Hematopoietic multipotent progenitor cell treated with erythropoietin and hydrocortisone succinate and interleukin-3 and kit ligand, for 8 days (in vitro differentiated cells): ENCODE measurements at places on chromosomes 1 and 21.
A peak's percentile ranks its signal among the peaks of the same experiment; 100 is the strongest.

DNA sequence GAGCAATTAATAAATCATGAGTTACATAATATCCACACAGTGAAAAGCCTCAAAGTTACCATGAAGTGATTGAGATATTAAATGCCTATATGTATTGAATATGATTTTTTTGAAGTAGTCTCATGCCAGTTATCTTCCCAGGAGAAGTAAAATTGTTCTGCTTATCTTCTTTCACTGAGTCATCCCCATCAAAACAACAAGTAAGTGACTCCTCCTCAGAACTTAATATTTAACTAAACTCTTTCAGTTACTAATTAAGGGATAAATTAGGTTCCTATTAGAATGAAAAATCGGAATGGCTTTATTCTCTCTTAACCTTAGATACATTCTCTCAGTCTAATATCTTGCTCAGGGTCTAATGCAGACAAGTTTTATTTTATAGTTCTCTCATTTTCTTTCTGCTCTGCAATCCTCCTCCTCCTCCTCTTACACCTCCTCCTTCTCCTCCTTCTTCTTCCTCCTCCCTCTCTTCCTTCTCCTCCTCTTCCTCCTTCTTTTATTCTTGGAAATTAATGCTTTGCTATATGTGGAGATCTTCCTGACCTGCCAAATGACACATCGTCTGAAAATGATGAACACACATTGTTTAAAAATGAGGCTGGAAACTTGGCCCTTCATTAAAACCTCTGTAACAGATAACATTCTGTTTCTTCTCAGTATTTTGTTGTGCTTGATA is 110.9 kb downstream of the RUNX1 start:
- peak; percentile 44 for DNase-seq

GRCh38 chr1:58515794-58516401 is 30.6 kb downstream of the OMA1 start:
- peak; percentile 84 for DNase-seq

GRCh38 chr1:14437417-14437918 is 161.0 kb upstream of the KAZN start:
- no peak for DNase-seq

- peak; percentile 28 for DNase-seq
Measured at GRCh38 chr1:8987881-8988617, 38.2 kb downstream of the SLC2A7 start.

DNA sequence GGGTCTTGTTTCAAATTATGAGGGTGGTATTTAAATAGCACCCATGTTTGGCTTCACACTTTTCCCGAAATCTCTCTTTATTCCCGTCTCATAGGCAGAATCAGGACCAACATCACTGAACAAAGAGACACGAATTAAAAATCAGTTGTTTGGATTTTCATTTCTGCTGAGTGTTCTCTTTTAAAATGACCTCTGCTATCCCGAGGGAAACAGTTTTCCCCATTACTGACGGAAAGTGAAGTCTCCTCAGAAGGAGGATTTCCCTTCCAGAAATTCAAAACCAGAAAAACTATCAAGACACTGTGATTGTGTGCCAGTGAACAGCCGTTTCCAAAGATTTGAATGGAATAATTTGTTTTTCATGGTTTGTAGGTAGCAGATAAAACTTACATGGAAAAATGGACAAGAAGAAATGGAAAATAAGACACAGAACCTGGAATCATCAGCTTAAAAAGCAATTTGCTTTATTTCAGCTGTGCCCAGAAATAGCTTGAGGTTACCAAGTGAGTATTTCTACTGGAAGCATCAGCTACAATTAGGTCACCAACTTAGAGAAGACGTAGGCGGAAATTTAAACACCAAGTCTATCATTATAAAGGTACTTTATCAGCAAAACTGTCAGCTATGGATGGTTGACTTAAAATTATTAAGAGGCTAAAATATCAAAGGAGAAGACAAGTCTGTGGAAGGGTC is 68.5 kb downstream of the RUNX1 start:
- no peak for DNase-seq

DNA sequence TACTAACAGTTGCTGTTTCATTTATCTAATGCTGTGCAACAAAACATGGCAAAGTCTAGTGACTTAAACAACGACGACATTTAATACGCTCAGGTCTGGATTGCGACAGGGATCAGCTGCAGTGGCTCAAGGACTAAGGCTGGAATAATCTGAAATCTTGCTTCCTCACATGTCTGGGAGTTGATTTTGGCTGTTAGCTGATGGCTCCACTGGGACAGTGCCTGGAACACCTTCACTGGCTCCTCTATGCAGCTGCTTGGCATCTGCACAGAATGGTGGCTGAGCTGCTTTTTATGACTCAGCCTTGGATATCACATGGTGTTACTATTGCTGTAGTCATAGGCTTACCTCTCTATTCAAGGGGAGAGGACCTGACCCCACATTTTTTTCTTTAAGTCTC is 24.0 kb upstream of the BTG3 start:
- no peak for DNase-seq

- no peak for DNase-seq
Measured at GRCh38 chr21:14889080-14889810, 175.6 kb downstream of the NRIP1 start.

- no peak for DNase-seq
Measured at GRCh38 chr1:41006942-41007865, 14.3 kb downstream of the SLFNL1 start.

GRCh38 chr1:12067900-12068821 is 5.1 kb downstream of the TNFRSF8 start:
- DNase-seq: no peak

DNA sequence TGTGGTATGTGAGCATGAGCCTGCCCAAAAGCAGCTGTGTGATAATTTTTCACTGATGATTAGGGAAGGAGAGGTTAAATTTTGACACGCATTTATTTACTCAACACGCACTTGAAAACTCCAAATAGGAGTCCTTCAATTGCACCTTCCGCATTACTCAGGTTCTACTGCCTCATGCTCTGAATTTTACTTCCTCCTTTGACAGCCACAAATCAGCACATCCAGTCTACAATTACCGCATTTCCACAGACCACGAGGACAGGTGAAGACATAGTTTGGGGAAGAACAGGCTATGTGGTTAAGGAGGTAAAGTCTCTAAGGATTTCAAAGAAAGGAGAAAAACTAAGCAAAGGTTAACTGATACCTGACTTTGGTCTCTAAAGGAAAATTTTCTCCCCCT is 2.6 kb downstream of the CAPN8 start:
- DNase-seq: no peak

GRCh38 chr1:86423473-86423872 is 498 bp upstream of the CLCA2 start:
- no peak for DNase-seq

- DNase-seq: peak; percentile 57
Measured at GRCh38 chr1:202462342-202463076, 114.0 kb downstream of the PPP1R12B start.

DNA sequence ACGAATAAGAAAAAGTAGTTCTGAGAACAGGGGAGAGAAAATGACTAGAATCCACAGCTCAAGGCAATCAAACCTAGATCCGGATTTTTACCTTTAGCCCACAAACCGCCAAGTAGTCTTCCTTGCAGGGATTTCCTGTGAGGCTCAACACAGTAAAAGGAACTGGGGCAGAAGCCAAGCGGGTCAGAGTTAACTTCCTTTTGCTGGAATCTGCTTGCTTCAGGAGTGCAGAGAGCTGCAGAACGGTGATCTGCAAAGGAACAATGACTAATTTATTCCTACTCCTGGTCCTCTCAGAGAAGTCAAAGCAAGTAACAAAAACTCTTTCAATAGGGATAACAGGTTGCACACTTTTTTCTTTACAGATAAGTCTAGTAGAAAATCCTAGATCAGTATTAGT is 53.4 kb downstream of the UBR4 start:
- DNase-seq: no peak

GRCh38 chr21:34762786-34763185 is 94.0 kb downstream of the CLIC6 start:
- DNase-seq: no peak

DNA sequence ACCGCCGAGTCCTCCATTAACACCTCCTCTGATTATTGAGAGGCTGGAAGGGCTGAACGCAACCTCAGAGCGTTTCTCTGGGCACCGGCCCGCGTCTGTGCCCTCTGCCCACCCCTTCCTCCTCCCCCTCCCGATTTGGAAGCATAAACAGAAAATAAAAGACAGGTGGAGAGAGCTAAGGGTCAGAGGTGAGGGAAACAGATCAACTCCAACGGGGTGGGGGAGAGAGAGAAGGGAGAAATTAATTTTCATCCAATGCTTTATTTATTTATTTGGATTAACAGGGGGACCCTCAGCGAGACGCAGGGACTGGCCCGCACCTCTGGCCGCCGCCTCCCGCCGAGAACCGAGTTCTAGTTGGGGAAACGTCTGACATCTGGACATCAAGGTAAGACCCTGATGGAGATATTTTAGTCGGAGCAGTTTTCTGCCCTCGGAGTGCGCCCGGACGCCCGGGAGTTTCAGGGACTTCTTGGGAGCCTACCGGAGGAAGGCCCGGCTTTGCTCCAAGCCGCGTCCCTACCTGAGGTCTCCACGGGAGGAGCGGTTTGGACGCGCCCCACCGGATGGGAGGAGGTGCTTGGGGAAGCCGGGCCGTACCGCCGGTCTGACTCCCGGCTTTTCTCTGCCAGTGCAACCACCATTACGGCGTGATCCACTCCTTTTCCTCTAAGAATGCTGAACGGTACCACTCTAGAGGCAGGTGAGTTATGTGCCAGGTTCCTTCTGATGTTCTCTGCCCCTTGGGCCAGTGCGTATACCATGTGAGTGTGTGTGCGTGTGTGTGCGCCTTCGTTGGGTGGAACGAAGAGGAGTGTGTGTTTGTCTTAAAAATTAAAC is 5.1 kb upstream of the LHX9 start:
- DNase-seq: no peak

DNA sequence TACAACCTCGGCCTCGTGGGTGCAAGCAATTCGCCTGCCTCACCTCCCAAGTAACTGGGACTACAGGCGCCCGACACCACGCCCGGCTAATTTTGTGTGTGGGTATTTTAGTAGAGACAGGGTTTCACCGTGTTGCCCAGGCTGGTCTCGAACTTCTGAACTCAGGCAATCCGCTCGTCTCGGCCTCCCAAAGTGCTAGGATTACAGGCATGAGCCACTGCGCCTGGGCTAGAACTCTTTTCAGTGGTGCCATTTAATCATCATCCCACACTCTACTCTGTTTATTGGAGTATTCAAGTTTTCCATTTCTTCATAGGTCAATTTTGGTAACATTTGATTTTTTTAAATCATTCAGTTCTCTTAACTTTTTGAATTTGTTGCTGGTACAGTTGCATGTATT is 101.3 kb downstream of the DHRS3 start:
- DNase-seq: no peak

GRCh38 chr1:156592158-156592909 is 758 bp downstream of the NAXE start:
- DNase-seq: no peak

DNA sequence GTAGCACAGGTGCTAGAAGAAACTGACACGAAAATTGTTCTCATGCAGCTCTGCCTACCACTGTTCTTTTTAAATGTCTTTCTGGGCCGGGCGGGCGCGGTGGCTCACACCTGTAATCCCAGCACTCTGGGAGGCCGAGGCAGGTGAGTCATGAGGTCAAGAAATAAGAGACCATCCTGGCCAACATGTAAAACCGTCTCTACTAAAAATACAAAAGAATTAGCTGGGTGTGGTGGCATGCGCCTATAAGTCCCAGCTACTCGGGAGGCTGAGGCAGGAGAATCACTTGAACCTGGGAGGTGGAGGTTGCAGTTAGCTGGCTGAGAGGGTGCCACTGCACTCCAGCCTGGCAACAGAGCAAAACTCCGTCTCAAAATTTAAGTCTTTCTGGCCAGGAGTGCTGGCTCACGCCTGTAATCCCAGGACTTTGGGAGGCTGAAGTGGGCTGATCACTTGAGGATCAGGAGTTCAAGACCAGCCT is 947 bp upstream of the RIT1 start:
- DNase-seq: no peak

- no peak for DNase-seq
Measured at GRCh38 chr1:207026104-207026534, 6.4 kb downstream of the C1orf116 start.

DNA sequence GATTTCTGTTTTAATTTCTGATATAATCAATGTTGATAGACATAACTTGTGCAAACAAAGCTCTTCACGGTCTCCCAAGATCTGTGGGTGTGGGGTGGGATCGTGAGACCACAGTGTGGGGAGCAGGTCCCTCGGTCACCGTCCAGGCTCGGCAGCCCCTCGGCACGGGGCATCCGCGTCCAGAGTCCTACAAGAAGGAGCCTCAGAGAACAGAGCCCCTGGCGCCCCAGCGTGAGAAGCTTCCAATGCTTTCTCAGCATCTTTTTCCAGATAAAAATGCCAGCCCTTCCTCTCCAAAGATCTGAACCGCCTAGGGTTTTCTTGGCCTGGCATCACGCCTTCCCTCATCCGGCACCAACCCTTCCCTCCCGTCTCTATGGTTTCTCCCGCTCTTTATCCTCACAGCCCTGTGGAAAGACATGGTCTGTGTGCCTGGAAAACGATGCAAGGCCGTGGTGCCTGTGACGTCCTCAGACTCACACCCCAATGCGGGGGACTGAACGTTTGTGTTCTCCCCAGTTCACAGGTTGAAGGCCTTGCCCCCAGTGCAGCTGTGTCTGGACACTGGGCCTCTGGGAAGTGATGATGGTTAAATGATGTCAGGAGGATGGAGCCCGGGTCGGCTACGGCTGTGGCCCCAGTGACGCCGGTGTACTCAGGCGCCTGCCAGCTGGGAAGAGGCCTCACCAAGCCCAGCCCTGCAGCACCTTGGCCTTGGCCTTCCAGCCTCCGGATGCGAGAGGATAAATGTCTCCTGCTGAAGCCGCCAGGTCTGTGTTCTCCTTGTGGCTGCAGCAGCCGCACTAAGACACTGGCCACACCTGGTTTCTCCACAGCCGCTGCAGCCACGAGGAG is 45.9 kb upstream of the COL6A2 start:
- DNase-seq: no peak

GRCh38 chr1:178706432-178706831 is 18.6 kb upstream of the RALGPS2 start:
- no peak for DNase-seq

DNA sequence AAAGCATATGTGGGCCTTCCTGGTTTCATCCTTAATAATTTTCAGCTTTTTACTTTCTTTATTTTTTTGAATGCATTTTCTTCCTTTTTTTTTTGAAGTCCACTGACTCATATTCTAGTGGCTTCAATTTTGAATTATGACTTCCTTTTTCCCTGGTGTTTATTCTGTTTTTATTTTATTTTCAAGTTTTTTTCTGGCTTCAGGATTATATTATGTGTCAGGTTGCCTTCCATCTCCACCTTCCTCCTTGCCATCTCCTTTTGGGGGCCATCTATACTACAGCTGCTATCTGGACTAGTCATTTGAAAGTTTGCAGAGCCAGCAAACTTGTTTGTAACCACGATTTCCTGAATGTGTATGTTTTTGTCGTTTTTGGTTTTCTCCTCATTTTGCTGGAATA is 117.6 kb downstream of the LEPR start:
- peak; percentile 59 for DNase-seq

GRCh38 chr1:19620786-19621185 is 23.3 kb upstream of the NBL1 start:
- DNase-seq: no peak

DNA sequence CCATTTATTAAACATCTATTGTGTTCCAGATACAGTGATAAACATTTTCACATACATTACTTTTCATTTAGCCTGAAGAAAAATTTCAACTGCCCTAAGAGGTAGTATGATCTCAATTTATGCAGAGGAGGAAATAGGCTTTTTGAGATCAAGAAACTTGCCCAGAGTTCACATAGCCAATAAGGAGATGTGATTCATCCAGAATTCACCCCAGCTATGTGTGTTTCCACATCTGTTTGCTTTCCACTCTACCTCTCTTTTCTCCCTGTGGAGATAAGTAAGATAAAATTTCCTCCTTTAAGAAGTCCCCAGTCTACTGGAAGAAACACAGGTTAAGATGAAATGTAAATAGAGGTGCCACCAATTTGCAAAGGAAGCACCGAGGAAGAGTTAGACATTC is 199.7 kb upstream of the C8B start:
- no peak for DNase-seq
